Fibroblast of skin of right quadriceps (primary cell): ENCODE measurements at places on chromosomes 16 and 17.
A peak's percentile ranks its signal among the peaks of the same experiment; 100 is the strongest.

- peak; percentile 87 for DNase-seq
These were observed 104.7 kb downstream of the COPRS start for GRCh38 chr17:31754239-31754945.

GRCh38 chr17:14323522-14323981, 22.7 kb downstream of the HS3ST3B1 start:
- no peak for DNase-seq

- DNase-seq = no peak
These were observed 188.5 kb downstream of the MSI2 start for GRCh38 chr17:57444682-57445450.

GRCh38 chr16:59973966-59974365, 1239.8 kb upstream of the GOT2 start:
- no peak for DNase-seq

- peak; percentile 72 for DNase-seq
These were observed 41.5 kb downstream of the CD300LF start for GRCh38 chr17:74671031-74671771.

DNA sequence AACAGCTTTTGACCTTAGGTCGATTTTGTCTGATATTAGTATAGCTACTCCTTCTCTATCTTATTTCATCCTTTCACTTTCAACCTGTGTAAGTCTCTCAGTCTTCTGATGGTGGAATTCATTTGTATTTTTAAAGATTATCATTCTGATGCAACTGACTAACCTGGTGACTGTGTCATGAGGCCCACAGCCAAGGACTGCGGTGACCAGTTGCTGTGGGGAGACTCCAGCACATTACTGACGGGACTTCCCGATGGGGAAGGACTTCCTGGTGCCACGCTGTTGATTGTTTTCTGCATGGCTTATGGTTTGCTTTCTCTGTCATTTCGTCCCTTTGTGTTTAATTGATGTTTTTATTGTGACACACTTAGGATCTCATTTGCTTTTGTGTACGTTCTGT, 34.2 kb downstream of the RMI2 start:
- DNase-seq = no peak
